Liver (tissue), 10 donors: ENCODE measurements at places on chromosomes 6 and 20. TPM values are rescaled to one million over a fixed set of nuclear protein-coding genes. Genes with fewer than 3 reads are reported as not detected.

Gene SPTLC3
- 40.9 TPM for total RNA-seq

Gene FAM217A
- not detected for total RNA-seq

Gene CLPSL2
- total RNA-seq: not detected

Gene SLC32A1
- total RNA-seq: not detected

Gene CAGE1
- total RNA-seq: 0.08 TPM

Gene AGER
- total RNA-seq: 0.47 TPM
